ENCODE measurements at places on chromosomes 1 and 21. TPM values are rescaled to one million over a fixed set of nuclear protein-coding genes. Genes with fewer than 3 reads are reported as not detected.

- DNase-seq: no peak
These were observed 10.0 kb downstream of the GDAP2 start for GRCh38 chr1:117919376-117919775.

GRCh38 chr21:25515484-25516405 is 91.5 kb downstream of the MRPL39 start:
- DNase-seq: no peak

DNA sequence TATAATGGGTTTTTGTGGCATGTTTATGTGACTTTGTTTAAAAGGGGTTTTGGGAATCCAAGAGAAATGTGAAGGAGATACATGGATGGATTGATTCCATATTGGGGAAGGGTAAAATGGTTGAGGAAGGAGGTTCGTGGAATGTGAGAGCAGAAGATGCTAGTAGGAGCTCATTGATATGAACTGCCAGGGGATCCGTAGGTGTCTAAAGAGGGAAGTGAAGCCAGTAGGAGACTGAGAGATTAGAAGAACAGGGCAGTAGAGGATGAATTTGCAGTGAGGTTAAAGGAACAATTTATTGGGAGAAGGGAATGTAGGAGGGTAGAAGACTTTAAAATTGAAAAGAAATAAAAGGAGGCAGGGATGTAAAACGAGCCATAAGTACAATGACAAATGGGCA is 252.6 kb downstream of the GPR52 start:
- DNase-seq: no peak

- DNase-seq: no peak
These were observed 63.4 kb downstream of the PSMG1 start for GRCh38 chr21:39119891-39120290.

- DNase-seq: no peak
These were observed 312 bp downstream of the KIAA2013 start for GRCh38 chr1:11925938-11926292.

CYP4A11 gene
- not detected for total RNA-seq

SPATA46 gene
- not detected for total RNA-seq

- DNase-seq: no peak
These were observed 255.4 kb upstream of the PLXNA2 start for GRCh38 chr1:208499601-208500000.

DNA sequence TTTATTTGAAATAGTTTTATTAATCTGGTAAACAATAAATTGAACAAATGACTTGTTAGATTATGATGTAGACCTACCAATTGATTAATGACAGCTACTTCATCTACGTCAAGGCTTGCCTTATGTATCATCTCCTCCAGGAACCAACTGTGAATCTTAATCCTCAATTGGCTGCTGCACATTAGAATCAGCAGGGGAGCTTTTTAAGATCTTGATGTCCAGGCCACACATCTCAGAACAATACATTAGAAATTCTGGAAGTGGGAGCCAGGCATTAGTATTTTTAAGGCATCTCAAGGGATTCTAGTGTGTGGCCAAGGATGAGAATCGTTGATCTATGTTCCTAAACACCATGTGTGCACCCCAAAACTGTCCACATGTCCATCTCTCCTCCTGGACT is 52.0 kb upstream of the LYPLAL1 start:
- no peak for DNase-seq

GRCh38 chr1:153536012-153536670 is 350 bp upstream of the S100A6 start:
- peak; percentile 51 for DNase-seq

- no peak for DNase-seq
These were observed 39.1 kb downstream of the UROD start for GRCh38 chr1:45051005-45051772.

GRCh38 chr1:220775240-220775853 is 11.4 kb upstream of the MTARC1 start:
- DNase-seq: no peak

SORT1 gene
- 46.5 TPM for total RNA-seq

GRCh38 chr1:10591010-10591409 is 116.3 kb downstream of the PEX14 start:
- DNase-seq: no peak

CDKN2C gene
- 13.4 TPM for total RNA-seq

Measured in esophagus squamous epithelium (tissue), 5 donors.